Epithelial cell of esophagus (primary cell): ENCODE measurements at places on chromosomes 4 and X.

DNA sequence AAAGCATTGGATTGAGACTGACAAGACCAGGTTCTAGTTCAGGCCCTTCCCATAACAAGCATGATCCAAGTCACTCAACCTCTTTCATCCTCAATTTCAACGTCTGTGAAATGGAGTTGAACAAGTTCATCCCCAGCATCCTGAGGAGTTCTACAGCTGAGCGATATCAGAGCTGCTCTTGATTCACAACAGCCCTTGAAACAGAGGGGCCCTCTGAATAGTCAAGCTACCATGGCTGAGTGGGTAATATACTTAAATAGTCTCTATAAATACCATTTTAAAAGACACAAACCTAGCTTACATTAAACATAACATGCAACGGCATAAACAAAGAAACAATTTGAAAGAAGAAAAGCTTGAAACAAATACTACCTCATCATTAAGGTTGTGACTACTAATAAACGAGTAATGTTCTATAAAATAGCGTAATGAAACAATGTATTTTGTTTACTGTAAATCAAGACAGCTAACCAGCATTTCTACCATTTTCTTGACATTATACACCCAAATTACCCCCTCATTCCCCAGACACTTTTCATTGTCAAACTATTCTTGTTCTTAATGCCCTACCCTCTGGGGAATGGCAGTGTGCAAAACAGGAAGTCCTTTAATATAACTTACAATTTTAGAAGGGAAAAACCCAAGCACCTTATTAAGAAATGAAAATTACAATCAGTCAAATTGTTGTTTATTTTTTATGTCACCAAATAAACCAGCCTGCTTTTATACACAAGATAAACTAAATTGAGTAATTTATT is 202.3 kb downstream of the PARM1 start:
- no peak for DNase-seq

DNA sequence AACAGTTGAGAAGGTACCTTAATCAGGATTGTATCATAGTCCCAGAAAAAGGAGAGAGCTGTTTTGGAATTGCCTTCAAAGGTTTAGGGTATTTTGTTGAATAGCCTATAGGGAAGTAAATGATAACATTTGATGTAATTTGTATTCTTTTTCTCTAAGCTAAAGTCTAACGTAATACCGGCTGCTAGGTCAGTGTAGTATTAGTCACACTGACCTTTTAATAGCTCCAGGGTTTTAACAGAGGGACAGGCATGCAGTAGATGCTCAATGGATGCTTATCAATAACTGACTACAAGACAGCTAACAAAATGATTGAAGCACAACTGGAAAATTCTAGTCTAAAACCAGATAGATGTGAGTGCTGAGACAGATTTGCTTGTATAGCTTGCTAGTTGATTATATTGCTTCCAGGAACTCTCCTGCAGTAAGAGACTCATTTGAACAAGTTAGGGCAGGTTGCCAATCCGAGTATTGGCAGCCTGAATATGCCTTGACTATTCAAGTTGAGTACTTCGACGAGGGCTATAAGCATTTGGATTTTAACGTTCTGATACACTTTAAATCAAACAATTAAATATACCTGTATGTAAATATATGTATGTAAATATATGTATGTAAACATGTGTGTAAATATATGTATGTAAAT is 16.5 kb upstream of the PNPLA4 start:
- DNase-seq: peak; percentile 79

- no peak for DNase-seq
These were observed 73.8 kb downstream of the MFAP3L start for GRCh38 chr4:169952236-169953002.

DNA sequence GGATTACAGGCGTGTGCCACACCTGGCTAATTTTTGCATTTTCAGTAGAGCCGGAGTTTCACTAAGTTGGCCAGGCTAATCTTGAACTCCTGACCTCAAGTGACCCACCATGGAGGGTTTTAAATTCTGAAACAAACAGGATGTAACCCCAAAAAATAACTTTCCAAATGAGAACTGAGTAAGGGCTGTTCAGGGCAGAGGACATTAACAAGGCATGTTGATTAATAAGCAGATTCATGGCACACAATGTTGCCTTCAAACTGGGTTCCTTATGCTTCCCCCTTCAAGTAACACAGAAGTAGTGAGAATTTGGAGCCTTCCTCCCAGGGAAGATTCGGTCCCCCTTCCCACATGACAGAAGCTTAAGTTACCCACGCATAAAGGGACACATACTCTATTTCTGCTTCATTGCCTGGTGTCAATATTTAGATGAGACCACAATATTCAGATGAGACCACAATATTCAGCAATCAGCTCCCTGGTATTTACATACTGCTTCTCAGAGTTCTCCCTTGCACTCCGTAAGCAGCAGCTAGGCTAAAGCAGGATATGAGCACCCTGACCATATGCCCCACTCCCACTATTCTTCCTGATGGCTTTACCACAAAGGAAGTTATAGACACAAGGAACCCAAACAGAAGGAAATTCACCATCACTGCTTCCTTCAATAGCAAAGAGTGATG is 21.4 kb downstream of the GRSF1 start:
- DNase-seq: no peak

DNA sequence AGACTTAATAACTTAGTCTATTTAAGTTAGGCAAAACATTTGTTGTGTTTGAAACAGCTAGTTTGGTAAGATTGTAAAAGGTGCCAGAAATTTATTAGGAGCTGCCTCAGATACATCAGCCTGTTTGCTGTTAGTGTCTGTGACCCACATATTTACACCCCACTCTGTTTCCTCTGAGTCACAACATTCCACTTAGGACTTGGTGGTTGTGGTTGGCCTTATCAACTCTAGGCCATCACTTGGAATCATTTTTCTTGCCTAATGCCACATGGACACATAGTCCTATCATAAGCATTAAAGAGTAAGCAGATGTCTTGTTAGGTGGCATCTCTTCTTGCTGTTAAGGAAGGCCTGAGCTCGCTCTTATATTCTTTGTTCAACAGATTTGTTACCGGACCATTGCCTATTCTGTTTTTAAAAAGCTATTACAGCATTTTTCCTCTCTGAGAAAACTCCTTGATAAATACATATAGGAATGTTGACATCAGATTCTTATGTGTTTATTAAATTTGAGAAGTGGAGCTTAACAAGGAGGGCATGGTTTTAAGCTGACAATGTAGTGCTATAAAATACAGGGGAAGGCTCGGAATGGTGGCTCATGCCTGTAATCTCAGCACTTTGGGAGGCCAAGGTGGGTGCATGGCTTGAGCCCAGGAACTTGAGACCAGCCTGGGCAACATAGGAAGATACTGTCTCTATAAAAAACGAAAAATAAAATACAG is 51.2 kb upstream of the PGRMC2 start:
- peak; percentile 52 for DNase-seq

- DNase-seq: peak; percentile 80
These were observed 154.9 kb upstream of the GYPA start for GRCh38 chr4:144295286-144295995.

DNA sequence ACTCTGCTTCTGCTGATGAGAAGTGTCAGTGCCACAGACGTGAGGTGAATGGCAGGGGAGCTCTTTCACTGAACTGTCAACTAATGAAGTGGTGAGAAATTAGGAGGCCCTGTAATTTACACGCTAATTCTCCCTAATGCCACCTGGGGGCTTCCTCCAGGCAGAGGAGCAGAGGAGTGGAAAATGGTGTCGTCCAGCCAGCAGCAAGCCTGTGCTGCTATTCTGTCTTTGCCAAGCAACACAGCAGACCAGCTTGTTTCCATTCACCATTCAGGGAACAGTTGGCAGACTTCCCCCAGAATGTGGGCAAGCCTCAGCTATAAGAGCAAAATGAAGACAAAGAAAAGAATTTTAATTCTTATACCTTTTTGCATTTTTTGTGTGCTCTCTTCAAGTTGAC is 245.2 kb upstream of the TET2 start:
- no peak for DNase-seq

GRCh38 chr4:153467897-153468262 is 1.7 kb downstream of the TMEM131L start:
- DNase-seq: no peak

DNA sequence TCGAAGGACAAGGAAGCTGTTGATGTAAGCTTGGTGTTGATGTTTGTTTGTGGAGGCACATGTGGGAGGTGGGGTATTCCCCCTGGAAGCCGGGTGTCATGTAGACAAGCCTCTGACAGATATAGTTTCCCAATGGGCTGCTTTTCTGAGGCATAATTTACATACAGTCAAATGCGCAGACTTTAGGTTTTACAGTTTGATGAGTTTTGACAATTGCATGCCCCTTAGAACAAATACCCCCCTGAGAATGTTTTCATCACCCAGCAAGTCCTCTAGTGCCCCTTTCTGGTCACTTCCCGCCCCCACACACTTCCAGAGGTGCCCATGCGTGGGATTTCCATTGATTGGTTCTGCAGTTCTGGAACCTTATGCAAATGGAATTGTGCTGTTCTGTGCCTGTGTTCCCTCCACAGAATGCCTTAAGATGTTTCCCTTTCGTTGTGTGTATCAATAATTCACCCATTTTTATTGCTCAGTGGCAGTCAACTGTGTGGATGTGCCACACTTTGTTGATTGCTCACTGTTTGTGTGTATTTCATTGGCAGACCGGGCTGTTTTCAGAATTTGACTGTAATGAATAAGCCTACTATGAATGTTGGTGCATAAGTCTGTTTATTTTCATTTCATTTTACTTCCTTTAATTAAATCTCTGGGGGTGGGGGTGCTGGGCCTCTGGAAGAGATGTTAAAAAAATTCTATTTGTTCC is 8.5 kb downstream of the EVC start:
- no peak for DNase-seq

- DNase-seq: no peak
These were observed 62.9 kb upstream of the PGRMC2 start for GRCh38 chr4:128350449-128351045.

DNA sequence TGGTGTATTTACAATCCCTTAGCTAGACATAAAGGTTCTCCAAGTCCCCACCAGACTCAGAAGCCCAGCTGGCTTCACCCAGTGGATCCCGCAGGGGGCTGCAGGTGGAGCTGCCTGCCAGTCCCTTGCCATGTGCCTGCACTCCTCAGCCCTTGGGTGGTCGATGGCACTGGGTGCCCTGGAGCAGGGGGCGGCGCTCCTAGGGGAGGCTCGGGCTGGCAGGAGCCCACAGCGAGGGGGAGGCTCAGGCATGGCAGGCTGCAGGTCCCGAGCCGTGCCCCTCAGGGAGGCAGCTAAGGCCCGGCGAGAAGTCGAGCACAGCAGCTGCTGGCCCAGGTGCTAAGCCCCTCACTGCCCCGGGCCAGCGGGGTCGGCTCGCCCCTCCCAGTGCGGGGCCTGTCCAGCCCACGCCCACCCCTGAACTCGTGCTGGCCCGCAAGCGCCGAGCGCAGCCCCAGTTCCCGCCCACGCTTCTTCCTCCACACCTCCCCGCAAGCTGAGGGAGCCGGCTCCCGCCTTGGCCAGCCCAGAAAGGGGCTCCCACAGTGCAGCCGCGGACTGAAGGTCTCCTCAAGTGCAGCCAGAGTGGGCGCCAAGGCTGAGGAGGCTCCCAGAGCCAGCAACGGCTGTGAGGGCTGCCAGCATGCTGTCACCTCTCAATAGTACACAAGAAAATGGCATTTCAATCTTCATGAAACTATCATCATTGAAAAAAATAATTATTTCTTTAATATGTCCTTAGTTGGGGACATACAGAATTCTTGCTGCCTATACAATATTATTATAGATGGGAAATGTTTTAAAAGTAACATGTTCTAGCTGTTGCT is 189.1 kb downstream of the SLC7A11 start:
- DNase-seq: no peak

- no peak for DNase-seq
These were observed 32.3 kb downstream of the VEGFC start for GRCh38 chr4:176760471-176760870.

DNA sequence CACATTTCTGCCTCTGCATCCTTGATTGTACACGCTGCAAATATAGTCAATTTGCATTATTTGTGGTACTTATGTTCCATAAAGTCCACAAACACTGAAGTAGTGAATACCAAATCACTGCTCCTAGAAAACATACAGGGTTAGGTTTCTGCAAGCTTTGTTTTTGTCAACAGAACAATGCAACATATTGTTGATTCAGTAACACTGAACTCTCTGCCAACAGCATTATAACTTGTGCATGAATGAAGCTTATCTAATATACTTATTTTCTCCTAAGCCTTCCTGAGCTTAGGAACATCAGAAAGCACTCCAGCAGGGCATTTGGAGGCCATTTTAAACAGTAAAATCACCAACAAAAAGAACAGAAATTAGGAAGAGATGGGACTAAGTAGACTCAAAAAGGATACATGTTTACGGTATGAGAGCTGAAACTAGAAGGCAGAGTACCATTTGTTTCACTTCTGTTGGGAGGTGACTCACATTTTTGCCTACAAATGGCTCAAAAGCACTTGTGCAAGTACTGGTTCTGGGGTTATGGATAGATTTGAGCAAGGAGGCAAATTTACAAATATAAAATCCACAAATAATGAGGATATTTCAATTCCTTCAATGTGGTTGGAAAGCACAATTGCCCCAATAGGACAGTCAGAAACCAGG is 14.1 kb downstream of the COX18 start:
- DNase-seq: no peak

- no peak for DNase-seq
These were observed 92.4 kb upstream of the SORBS2 start for GRCh38 chr4:185904381-185904780.

- DNase-seq: no peak
These were observed 124.1 kb upstream of the TBL1X start for GRCh38 chrX:9340598-9341290.

DNA sequence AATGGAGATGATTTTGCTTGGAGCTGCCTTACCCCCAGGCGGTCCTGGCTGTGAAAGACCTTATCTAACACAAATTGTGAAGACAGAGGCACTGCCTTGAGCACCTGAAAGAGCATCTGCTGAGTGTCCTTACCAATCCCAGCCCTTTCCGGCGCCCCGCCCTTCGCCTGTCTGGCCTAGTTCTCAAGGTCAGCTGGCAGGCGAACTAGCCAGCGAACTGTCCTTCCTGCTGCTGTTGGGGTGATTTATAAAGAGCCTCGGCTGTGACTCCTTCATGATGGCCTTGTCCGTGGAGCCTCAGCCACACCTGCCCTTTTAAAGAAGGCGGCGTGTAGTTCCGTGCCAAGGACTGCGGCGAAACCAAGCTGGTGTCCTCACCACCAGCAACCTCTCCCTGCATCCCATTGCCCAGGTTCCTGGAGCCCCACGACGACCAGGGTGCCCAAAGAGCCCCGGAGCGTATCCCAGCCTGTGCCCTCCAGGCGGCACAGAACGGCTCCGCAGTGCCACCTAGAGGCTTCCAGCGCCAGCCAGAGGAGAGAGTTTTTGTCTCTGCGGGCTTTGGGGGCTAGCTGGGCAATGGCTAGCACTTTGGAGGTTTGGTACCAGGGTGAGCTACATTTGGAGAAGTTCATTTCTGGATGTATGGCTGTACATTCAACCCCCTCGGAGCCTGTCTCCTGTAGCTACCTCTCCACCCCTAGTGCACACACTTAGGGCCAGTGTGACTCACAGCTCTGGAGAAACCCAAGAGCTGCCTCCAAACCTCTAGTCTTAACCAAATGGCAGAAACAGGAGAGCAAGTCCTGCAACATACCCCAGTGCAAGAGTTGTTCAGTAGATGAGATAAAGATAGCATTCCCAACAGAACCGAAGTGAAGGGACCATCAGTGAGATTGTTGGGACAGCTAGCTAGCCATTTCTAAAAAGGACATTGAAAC is 36.8 kb upstream of the VMA21 start:
- DNase-seq: peak; percentile 15
